Activated CD4-positive, alpha-beta T cell treated with anti-CD3 and anti-CD28 coated beads, Interleukin-2, amount 50 U/mL, for 16 hours (primary cell): ENCODE measurements at places on chromosomes 11 and 22.

DNA sequence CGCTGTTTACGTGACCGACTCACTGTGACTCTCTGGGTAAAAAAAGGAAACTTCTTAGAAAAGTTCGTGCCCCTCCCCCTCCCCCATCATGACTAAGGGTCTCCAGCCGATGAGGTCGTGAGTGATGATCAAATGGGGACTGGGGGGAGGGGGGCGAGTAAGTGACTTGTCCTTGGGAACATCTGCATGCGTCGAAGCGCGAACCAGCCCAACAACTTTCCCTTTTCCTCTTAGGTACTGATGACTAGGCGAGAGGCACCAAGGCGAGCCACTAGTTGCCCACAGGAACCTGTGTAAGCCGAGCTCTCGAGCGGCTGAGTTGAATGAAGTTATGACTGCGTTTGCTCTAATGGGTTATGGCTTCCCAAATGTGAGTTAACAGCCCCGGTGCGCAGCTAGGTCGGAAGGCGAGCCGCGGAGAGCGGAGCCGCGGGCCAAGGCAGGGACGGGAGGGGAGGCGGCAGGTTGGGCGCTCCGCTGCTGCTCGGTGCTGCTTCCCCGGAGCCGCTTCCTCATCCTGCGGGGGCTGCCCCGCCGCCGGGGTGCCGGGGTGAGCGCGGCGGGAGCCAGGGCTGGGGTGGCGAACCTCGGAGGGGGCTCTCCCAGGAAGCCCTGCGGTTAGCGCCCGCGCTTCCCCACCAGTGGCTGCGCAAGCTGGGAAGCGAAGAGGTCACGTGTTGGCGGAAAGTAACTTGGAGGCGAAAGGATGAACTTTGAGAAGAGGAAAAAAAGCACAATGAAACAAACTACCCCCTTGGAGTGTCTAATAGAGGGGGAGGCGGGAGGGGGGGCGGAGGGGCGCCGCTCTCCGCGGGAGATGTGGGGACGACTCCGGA, 22.1 kb upstream of the BDNF start:
- no peak for DNase-seq

DNA sequence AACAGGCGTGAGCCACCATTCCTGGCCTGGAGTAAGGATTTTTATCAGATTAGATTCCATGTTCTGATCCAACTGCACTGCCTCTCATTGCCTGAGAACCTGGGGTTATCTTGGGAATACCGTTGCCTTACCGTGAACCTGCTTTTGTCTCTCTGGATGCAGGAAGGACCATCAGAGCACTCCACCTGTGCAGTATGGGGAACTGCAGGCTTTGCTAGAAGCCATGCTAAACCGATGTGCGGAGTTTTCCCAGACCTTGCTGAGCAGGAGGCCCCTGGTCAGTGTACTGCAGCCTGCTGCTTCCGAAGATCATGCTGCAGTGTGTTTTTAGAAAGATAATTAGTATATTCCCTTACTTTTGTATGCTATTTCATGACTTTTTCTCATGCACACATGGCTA, 43.6 kb downstream of the MEI1 start:
- no peak for DNase-seq

GRCh38 chr11:111097191-111097590, 148.3 kb upstream of the POU2AF2 start:
- no peak for DNase-seq

GRCh38 chr11:88421530-88421929, 84.0 kb upstream of the CTSC start:
- DNase-seq, result peak; percentile 88

DNA sequence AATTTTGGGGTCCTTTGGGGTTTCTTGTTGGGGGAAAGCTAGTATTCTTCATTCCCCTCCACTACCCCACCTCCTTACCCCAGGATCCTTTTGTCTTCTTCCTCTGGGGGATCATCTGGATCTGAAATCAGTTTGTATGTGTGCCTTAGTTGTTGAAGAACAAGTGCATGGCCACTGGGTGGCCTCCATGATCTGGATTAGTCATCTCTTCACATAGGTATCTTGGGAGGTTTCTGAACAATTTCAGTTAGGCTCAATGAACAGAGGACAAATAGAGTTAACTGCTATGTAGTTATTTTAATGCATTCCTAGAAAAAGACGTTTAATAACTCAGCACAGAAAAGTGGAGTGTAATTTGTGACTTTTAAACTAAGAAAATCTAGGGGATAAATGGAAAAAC, 7.1 kb upstream of the VWA5A start:
- DNase-seq, result peak; percentile 13

- DNase-seq, result no peak
Measured at GRCh38 chr22:28146401-28147314, 227.6 kb upstream of the PITPNB start.
